ENCODE measurements at places on chromosomes 13 and 19.

DNA sequence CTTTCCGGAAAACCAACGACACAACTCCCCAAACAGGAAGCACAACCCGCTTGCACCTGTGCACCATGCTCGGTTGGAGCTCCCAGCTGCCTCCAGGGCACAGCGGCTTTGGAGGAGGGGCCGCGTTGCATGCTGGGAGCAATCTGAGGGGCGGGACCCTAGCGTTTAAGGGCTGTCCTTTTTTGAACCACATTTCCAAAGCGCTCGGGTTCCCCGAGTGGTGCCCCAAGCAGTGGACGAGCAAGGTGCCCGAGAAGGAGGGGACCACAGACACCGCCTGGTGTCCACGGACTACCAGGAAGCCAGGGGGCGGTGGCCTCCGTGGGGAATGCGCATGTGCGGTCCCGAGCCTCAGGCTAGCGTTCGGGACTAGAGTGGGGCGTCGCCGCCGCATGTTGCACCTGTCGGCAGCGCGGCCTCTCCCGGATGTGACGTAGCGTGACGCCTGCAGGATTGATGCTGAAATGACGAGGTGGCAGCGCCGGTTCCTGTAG, 11.9 kb upstream of the ZNF57 start:
- DNase-seq: no peak

GRCh38 chr19:50977626-50978025, 6.1 kb downstream of the KLK7 start:
- DNase-seq: no peak

- DNase-seq: no peak
Measured at GRCh38 chr13:36750046-36750445, 69.0 kb upstream of the RFXAP start.

DNA sequence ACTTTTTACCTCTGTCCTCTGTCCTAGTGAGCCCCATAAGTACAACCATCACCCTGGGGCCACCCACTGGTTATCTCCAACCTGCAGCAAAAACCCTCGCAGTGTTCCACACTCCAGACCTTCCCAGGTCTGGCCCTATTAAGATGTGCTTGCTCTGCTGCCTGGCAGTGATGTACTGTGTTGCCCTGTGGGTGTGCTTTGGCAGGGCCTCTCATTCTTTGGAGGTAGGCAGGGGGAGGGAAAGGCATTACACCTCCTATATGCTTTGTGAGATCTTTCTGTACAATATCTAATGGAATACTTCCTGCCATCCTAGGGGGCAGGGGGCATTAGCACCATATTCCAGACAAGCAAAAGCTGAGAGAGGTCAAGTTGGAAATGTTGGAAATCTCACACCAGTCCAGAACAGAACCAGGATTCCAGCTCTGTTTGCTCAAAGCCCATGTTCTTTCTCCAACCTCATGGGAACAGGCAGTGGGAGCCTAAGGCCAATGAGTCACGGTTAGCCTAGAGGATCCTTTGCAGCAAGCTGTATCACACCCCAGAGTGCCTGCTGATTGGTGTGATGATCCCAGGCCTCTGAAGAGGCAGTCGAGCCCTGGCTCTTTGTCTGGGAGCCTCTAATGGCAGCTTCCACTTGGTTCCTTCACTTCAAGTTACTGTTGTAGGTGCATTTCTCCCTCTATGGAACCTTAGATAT, 59.7 kb upstream of the UBL3 start:
- no peak for DNase-seq

GRCh38 chr13:87003265-87003664, 667.9 kb upstream of the SLITRK5 start:
- no peak for DNase-seq

GRCh38 chr19:32350471-32350865, 5.1 kb downstream of the ZNF507 start:
- no peak for DNase-seq

GRCh38 chr13:24661713-24662112, 18.5 kb upstream of the ATP12A start:
- DNase-seq: no peak

- no peak for DNase-seq
Measured at GRCh38 chr19:38817081-38817480, 4.3 kb upstream of the LGALS4 start.

DNA sequence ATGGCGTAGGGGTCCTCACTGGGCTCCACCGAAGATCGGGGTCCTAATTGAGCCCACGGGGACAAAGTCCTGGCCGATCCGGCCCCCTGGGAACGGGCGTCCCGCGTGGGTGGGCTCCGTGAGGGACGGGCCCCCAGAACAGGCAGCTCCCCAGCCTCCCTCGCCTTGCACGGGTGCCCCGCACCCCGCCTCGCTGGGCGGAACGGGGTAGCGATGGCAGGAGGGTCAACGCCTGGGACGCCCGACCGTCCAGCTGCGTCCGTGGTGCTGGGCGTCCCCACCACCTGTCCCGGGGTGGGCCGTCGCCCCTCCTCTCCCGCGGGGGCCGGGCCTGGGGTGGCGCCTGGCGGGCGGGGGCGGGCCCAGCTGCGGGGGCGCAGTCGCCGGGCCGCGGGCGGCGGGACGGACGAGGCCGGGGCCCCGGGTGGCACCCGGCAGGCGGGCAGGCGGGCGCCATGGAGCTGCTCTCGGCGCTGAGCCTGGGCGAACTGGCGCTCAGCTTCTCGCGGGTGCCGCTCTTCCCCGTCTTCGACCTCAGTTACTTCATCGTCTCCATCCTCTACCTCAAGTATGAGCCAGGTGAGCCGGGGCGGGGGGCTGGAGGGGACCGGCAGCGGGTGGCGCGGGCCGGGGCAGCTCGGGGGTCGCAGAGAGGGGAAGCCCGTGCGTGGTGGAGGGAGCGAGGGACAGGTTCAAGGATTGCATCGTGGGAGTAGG, at the start of gene TMEM38A:
Gene TMEM38A, plus strand, starts transcription at position 377 of the 717 bp plus-strand sequence. Its CDS starts 79 bp downstream, at position 456.
- DNase-seq: no peak

GRCh38 chr13:49784886-49785570, 7.5 kb downstream of the KPNA3 start:
- DNase-seq: no peak

DNA sequence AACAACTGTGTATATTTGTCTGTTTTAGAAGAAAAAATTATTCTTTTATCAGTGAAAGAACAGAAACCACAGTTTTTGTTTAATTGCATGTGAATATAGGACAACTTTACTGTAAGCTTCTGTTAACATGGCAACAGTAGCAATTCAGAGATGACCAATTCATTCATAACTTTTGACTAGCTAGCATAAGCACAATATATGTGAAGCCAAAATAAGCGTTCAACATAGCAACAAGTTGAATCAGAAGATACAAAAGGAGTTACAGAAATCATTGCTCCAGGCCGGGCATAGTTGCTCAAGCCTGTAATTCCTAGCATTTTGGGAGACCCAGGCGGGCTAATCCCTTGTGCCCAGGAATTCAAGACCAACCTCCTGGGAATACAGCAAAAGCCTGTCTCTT, 197.1 kb upstream of the GPC6 start:
- no peak for DNase-seq

- no peak for DNase-seq
Measured at GRCh38 chr13:59771272-59771671, 392.5 kb downstream of the DIAPH3 start.

GRCh38 chr13:80131204-80131603, 209.7 kb downstream of the SPRY2 start:
- no peak for DNase-seq

GRCh38 chr19:47700934-47701716, 12.1 kb upstream of the EHD2 start:
- DNase-seq: no peak

DNA sequence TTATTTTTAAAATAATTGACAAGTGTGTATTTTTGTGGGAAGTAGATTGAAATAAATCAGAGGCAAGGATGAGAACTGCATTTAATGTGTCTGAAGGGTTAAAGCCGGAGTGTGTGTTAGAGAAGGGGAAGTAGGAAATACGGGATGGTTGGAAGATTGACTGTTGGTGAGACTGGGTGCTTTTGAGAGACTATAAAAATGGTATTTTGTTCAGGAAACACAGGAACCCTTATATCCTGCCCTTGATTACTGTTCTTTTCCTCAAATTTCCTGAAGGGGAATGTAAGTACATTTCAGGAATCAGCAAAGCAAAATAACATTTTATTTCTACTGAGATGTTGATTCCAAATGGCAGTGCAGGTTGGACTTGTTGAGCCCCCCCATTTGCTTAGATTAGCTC, 15.1 kb downstream of the IFT88 start:
- no peak for DNase-seq

DNA sequence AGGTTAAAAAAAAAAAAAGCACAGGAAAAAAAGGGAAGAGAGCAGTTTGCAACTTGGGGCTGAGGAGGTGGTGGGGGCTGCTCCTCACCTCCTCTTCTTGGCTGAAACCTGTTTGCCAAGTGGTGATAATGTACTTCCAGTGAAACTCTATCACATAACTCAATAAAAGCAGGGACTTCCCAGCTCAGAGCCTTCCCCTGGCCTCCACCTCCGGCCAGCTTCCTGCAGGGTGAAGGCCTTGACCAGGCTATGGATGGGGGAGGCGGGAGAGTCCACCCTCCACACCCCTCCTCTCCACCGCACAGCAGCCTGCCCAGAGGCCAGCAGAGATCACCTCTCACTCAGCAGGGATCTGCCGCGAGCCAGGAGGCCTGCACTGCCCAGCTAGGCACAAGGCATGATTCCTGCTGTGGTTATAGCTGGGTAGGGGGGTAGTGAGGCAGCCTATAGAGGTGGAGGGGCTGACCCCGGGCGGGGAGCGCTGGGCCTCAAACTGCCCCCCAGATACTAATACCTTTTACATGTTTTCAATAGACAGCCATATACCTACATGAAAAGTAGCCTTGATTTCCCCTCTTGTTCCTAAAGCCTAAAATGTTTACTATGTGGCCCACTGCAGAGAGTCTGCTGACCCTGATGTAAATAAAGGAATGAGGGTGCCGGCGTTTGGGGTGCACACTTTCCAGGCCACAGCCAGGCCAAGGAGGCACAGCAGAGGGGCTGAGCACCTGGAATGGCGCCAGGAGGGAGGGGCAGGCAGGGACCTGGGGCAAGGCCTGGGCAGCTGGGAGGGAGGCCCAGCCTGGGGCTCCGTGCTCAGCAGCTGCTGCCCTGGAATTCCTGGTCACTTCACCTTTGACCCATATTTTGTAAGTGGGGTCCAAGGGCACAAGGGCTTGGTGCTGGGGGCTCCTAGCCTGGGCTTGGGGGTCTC, 10.3 kb downstream of the ZNF787 start:
- no peak for DNase-seq

DNA sequence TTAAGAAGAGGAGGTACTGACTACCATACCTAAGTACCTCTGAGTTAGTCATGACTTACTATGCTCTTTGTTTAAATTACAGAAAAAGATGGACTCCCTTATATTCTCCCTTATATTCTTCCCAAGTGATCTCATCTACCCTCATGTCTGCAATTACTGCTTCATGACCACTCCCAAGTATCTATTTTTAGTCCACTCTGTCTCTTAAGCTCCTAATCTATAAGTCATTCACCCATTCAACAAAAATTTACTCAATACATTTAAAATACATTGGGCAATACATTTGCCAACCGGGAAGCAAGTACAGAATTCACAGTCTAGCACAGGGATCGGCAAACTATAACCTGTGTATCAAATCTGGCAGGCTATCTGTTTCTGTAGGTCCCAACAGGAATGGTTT, 42.6 kb downstream of the KPNA3 start:
- DNase-seq: no peak

DNA sequence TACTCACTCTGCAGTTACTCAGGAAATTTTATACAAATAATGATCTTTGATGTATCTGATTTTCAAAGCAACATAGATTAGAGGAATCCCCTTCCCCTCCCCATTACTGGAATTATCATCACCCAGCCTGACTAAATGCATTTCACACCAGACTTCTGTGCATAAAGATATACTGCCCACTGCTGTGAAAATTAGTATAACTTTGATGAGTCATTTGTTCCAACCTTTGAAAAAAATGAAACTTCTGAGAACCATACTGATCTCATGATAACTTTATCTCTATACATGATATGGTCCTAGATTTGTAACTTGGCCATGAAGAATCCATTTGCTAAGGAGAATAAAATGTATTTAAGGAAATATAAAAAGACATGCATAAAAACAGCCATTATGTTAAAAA, 63.9 kb downstream of the GPC6 start:
- DNase-seq: no peak

DNA sequence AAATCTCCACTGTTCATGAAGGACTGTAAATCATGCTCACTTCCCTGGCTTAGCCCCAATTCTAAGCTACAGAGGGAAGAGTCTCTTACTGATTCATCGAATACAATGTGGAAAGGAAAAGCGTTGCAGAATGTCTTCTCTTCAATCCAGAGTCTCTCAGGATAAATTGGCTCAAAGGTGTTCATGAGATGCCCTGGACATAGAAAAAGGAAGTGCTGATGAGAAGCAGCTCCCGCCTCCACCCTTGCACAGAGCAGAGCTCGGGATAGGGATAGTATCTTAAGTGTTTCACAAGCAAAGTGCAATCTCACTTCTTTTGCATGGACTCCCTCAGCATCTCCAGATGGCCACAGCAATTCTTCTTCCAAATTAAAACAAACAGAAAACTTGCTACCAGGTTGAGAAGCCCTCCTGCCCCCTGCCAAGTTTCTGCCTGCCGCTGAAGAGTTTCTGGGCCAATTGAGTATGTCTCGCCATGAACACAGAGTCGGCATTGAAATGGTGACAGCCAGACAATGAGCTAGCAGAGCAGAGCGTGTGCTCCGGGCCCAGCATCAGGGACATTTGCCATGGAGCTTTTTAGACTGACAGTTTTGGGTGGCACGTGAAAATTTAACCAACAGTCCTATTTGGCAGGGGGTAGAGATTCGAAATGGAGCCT, 85.7 kb downstream of the C13orf42 start:
- DNase-seq: no peak

DNA sequence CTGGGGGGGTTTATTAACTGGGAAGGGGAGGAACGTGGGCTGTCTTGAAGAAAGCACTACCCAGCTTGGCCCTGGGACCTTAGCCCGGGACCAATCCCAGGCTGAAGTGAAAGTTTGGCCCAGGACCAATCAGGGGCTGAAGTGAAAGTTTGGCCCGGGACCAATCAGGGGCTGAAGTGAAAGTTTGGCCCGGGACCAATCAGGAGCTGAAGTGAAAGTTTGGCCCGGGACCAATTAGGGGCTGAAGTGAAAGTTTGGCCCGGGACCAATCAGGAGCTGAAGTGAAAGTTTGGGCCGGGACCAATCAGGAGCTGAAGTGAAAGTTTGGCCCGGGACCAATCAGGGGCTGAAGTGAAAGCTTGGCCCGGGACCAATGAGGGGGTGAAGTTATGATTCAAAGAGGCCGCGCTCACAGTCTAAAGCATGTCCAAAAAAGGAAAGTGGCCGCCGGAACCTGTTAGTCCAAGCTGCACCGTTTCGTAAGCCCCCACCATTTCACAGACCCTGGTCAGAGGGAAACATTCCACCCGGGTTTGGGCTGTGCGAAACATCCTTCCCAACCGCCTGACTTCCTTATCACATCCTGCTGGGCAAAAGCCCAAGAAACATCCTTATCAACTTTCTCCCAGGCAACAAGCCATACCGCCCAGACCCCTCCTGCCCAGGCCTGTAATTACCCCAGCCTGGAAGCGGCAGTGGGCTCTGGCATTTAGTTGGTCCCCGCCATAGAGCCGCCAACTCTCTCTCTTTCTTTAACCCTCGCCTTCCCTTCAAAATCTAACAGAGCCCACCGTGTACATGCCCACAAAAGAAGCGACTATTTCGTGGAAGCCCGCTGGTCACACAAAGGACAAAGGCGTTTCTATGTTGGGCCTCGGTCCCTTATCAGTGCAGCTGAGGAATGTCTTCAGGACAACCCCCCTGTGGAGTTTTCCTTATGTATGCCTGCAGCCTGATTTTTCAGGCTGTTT, 1.1 kb downstream of the ZNF850 start:
- no peak for DNase-seq

Data from activated CD8-positive, alpha-beta memory T cell treated with anti-CD3 and anti-CD28 coated beads for 1 hour (primary cell).